ENCODE measurements at places on chromosomes 2 and 18. TPM values are rescaled to one million over a fixed set of nuclear protein-coding genes. Genes with fewer than 3 reads are reported as not detected.
A peak's percentile ranks its signal among the peaks of the same experiment; 100 is the strongest.

DNA sequence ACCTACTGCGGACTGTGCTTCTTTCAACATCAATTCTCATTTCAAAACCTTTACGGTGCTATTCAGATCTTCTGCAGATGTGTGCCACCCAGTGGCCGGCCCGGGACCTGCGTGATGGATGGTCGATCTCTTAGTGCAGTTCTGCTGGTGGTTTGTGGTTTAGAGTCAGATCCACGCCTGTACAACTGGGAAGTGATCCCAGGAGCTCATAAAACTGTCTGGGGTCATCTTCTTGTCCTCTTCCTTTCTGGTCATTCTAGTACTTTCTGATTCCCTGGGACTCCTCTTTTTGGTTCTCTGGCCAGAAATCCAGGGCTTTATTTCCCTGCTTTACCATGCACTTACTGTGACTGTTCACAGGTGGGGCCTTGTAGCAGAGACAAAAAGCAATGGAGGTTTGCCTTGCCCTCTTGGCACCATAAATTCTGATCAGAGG lies 15.8 kb upstream of the SELENOI start:
- peak; percentile 85 for DNase-seq

GRCh38 chr2:226671141-226671676 lies 128.4 kb downstream of the IRS1 start:
- DNase-seq, result no peak

GRCh38 chr18:55237660-55238059 lies 278.4 kb upstream of the CCDC68 start:
- DNase-seq, result no peak

GRCh38 chr18:31070206-31070605 lies 27.7 kb upstream of the DSC3 start:
- DNase-seq, result no peak

DNA sequence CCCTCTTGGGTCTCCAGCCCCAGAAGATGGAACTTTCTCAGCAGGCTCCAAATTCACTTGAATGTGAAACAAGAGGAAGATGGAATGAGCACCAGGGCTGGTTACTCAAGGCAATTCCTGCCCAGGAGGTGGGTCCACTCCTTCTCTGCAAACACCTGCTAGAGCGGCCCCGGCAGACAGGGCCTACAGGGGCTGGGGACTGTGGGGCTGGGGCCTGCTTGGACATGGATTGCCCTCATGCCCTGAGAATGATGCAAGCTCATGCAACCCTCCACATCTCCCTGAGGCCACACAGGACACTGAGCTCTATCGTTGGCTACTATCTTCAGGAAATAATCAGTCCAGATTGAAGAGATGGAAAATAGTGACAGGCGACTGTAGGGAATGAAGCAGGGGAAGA lies 39.1 kb downstream of the TFCP2L1 start:
- DNase-seq, result no peak

DNA sequence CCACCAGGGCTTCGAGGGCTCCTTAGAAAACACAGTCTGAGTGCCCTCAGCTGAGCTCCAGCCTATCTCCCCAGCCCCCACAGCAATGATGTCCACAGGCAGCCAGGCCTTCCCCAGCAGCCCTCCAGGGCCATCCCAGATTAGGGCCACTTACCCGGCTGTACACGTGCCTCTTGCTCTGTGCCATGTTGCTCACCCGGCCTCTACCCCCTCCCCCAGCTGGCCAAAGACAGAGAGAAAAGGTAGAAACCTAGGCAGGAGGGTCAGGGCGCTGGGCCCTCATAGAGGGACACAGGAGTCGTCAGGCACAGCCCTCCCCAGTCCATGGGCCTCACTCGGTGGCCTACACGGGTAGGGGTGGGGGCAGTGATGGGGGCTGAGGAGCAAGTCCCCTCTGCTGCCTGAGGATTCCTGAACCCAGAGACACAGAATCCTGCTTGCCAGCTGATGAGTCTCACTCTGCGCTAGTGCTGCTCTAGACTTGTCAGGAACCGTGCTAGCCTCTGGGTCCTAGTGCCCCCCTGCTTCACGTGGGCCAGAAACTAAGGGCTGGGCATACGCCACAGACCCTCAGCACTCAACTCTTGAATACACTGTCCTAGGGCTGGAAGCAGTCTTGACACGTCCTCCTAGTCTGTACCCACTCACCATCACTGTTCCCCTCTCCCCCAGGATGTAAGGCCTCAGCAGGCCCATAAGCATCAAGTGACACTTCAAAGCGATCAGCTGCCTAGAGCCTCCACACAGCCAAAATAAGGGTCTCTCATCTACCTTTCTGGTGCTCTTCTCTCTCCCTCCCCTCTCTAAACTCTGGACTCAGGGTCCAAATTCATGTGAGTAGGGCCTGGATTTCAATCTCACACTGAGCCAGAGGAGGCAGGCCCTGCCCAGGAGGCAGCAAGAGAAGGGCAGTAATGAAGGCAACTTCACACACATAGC lies at the start of gene DCTN1:
Gene DCTN1 (minus strand): TSS at position 461 of the 939 bp plus-strand sequence. CDS start 274 bp downstream, at position 187.
- peak; percentile 39 for DNase-seq

- no peak for DNase-seq
These were observed 117.0 kb downstream of the DOCK10 start for GRCh38 chr2:224925061-224925809.

DNA sequence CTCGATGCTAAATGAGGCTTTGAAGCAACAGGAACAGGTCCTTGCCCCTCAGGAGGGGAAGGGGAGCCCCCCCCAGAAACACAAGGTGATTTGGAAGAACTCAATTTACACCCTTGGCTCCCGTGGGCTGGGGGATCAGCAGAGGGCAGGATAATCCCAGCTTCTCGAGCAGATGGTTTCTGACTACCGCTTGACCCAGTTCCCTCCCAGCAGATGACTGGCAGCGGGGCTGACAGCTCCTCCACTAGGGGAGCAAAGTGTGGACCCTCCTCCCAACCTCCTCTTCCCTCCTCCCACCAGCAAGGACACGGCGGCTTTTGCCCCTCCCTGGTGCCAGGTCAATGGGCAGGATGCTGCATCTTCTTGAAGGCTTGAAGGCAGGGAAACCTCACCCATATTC lies 3.5 kb upstream of the INHBB start:
- no peak for DNase-seq

DNA sequence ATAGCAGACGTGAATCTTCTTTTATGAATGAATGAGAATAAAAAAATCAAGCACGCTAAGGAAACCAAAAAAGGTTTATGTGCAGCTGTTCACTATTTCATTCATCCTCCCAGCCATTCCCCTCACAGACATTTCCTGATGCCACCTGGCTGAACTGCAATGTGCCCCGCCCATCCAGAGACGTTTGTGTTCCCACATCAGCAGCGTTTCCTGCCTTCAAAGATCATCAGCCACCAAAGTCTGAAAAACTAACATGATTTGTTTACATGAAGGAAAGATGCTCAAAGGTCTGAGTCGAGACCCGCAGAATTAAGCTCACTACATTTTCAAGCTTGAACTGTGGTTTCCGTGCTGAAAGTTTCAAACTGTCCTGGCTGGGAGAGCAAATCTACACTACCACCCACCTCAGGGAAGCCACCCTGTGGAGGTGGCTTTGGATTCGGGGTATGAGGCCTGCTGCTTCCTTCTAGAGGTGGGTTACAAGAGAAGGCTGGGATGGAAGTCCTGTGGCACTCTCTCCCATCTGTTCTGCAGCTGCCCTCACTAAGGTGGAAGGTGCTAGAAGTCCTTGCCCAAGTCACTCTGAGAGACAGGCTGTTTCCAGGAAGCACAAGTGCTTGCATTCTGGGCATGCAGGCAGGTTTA lies 201.3 kb upstream of the OSR1 start:
- DNase-seq, result no peak

- DNase-seq, result no peak
These were observed 48.3 kb upstream of the CAVIN2 start for GRCh38 chr2:191895195-191895594.

DNA sequence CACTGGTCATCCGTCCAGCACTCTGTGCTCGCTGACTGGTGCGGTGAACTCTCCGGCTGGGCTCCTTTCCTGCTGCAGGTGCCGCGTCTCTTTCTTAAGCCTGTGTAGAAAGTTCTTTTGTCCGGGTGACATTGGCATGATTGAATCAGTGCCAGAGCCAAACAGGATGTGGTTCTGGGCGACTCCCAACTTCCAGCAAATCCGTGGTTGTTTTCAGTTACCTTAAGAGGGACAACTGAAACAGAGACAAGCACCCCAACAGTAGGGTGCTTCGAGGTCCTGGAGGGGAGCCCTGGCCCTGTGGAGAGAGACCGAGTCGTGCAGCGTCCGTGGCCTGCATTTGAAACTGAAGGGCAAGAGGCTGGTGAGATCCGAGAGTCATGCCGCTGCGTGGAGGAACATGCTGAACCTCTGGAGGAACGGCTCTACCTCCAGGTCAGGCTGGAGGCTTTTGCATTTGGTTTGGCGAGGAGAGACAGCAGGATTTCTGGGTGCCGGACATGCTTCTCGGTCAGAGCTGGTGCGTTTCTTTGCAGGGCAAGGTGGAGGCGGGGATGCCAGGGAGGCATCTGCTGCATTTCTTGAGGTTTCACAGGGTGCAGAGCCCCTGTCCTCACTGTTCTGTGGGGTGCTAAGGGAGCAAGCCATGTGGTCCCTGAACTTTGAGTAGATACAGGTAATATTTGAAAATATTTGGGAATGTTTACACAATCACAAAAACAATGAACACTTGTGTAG lies 26.8 kb downstream of the SH3BP4 start:
- peak; percentile 93 for DNase-seq

GRCh38 chr2:18753722-18754121 lies 164.4 kb upstream of the NT5C1B start:
- no peak for DNase-seq

GRCh38 chr2:165467921-165468320 lies 1.6 kb upstream of the CSRNP3 start:
- no peak for DNase-seq

- no peak for DNase-seq
These were observed 131.1 kb downstream of the IKZF2 start for GRCh38 chr2:213020268-213020667.

GRCh38 chr2:183229386-183229785 lies 105.1 kb downstream of the NUP35 start:
- DNase-seq, result peak; percentile 26

DNA sequence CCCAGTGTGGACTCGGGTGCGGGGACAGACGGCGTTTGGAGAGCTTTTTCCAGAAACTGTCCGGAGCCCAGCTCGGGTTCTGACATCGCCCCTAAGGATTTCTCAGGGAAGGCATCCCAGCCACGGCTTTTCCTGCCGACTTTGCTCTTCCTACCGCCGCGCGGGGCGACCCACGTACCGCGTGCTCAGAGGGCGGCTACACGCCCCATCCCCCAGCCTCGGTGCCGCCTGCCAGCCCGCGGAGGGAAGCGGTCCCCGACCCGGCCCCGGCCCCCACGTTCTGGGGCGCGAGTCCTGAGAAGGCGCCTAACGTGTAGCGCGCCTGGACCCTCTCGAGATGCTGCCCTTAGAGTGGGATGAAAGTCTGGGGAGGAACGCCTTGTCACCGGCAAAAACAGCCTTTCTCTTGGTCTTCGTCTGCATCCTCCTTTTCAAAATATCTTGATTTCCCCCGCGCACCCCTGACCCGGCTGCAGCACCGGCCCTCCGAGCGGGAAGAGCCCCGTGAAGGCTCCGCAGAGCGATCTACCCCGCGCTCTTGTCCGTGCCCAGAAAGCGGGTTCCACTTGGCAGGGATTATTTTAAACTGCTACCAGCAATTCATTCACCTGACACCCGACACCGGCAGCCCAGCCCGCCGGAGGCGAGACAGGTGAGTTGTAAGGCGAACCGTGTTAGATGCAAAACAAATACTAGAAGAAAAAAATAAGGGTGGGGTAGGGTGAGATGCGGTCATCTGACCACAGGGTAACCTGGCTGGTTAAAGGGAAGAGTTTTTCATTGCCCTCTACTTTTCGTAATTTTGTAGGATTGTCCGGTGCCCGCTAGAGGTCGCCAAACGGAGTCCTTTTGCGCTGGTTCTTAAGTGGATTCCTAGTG lies 812 bp upstream of the KCNG3 start:
- DNase-seq, result peak; percentile 88

GRCh38 chr2:49940626-49941025 lies 786.3 kb upstream of the FSHR start:
- DNase-seq, result peak; percentile 3

Gene DES
- total RNA-seq, result 30.0 TPM

Gene ALK
- total RNA-seq, result 0.26 TPM

Gene DSG2
- 51.7 TPM for total RNA-seq

Gene UPP2
- not detected for total RNA-seq

Gene TCF7L1
- not detected for total RNA-seq

Gene LYG2
- total RNA-seq, result not detected

Gene LINC00305
- total RNA-seq, result not detected

Gene C2orf81
- 3.5 TPM for total RNA-seq

Gene CYRIA
- total RNA-seq, result 25.2 TPM
